ENCODE measurements at places on chromosomes 4 and X. TPM values are rescaled to one million over a fixed set of nuclear protein-coding genes. Genes with fewer than 3 reads are reported as not detected.
A peak's percentile ranks its signal among the peaks of the same experiment; 100 is the strongest.

The RAB41 gene
- not detected for total RNA-seq

The XAGE3 gene
- total RNA-seq = not detected

The COL4A6 gene
- total RNA-seq = 7.4 TPM

The UNC5C gene
- total RNA-seq = 2.0 TPM

DNA sequence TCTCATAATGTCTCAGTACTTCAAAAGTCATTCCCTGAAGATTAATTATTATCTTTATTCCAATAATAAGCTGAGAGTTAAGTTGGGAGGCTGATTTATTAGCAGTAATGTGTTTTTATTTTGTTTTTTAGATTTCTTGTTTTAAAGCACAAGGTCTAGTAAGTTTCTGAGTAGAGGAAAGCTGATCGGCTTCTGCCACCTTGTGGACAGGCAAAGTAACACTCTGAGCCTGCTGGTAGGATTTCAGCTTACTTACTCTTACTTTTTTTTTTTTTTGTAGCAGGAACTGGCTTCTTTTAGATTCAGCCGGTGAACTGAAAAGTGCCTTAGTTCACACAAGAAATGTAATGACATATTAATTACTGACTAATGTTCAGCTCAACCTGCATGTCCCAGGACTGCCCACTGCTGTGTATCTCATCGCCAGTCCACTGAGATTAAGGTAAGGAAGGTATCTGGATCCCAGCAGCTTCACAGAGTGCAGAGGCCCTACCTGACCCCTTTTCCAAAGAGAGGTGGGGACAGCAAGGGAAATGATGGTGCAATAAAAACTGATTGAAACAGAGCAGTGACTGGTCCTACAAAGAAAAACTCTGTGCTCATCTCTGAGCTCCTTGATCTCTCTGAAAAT lies 126.5 kb downstream of the ADGRA3 start:
- DNase-seq = no peak

- peak; percentile 98 for DNase-seq
These were observed at the start of gene SLC9B1 for GRCh38 chr4:103019308-103020124. TSS of gene SLC9B1 (minus strand) at chr4:103019705. CDS start at chr4:102991711, 27,994 bp downstream.

- DNase-seq = no peak
These were observed 63.3 kb downstream of the USP9X start for GRCh38 chrX:41148553-41148952.

- no peak for DNase-seq
These were observed 51.8 kb downstream of the RBPJ start for GRCh38 chr4:26372525-26373172.

DNA sequence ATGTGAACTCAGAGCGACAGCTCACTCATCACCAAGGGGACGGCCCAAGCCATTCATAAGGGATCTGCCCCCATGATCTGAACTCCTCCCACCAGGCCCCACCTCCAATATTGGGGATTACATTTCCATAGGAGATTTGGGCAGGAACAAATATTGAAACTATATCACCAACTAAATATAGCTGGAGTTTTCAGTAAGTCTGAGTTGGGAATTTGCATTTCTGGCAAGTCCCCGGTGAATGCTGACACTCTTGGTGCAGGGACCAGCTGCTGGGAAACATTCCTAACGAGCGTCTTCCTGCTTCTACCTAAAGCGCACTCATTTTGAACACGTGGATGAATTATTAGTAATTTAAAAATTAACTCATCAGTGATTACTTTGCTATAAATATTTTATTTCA lies 13.2 kb downstream of the CLDN34 start:
- DNase-seq = no peak

- no peak for DNase-seq
These were observed 328.0 kb downstream of the NAF1 start for GRCh38 chr4:162838671-162839070.

DNA sequence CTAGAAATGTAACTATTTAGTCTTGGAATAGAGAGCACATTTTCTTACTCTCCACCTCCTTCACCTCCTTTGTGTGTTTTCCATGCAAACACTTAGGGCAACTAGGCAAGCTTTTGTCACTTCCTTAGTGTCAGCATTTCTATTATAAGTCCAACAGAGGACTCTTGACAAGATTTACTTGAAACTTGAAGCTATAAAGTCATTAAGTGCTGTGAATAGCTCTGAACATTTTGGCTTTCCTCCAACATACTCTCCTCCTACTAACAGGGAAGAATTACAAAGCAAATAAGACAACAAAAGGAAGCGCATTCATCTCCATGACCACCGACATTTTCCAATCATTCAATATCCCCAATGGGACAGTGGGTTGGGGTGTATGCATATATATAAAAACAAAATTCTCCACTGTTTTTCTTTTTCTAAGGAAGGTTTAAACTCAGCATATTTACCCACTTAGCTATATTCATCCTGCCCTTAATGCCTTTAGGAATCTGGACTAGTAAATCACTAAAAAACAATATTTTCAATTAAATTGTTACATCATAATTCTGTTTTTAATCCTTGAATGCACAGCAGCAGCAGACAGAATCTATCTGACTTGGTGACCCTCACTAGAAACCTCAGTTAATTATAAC lies 264.6 kb downstream of the SNCA start:
- no peak for DNase-seq

DNA sequence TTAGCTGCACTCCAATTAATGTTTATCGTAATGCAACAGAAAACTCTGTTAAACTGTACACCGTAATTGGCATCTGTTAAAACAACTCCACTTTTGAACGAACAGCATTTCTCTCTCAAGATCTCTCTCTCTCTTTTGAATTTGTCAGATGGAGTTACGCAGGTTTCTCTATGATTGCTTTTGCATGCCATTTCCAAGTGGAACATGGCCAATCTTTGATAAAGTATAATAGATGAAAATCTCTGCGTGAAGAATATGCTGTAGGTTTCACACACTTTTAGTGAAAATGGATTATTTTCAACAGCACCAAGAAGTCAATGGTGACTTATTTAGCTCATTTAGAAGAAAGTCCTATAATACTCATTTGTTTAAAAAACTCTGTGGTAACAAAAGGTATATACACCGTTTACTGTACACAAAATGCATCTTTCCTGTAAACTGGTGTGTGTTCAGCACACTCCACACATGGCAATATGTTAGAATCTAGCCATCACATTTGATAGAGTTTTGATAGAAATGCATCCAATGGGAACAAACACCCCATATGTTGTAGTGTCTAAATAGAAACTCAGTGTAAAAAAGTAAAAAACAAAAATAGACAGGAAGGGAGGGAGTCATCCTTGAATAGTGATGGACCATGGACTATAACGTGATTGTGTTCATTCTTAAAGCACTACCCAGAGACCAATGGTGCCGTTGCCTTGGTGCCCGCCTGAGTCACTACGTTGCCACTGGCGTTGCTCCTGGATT lies 5.8 kb upstream of the FGFBP2 start:
- DNase-seq = no peak

- no peak for DNase-seq
These were observed 2.8 kb downstream of the FIP1L1 start for GRCh38 chr4:53380221-53380620.

- DNase-seq = no peak
These were observed 35.7 kb downstream of the ZNF518B start for GRCh38 chr4:10421344-10422055.

GRCh38 chr4:145435646-145436045 lies 46.0 kb upstream of the SMAD1 start:
- no peak for DNase-seq

DNA sequence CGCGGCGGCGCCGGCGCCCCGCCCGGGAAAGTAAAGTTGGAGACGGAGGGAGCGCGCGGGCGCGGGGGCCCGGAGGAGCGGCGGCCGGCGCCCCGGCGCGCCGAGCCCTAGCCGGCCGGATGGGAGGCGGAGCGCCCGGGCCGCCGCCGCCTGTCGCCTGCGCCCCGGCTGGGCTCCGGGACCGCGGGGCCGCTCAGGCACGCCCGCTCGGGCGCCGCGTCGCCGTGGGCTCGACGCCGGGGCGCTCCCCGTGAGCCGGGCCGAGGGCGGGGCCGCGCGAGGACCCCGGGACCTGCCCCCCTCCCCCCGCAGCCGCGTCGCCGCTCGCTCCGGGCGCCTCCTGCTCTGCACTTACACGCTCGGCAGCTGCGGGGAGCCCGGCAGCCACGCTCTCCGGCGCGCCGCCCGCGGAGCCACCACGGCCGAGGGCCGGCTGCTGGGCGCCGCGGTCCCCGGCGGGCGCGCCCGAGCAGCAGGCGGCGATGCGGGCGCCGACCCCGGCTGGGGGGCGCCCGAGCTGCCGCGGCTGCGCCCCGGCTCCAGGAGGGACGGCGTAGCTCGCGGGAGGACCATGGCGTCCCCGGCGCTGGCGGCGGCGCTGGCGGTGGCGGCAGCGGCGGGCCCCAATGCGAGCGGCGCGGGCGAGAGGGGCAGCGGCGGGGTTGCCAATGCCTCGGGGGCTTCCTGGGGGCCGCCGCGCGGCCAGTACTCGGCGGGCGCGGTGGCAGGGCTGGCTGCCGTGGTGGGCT lies at the start of gene ADRA2C:
ADRA2C (plus strand) TSS at position 350 of the 749 bp plus-strand sequence; CDS start at position 572, 222 bp downstream.
- no peak for DNase-seq

GRCh38 chrX:115098897-115099296 lies 81.5 kb upstream of the IL13RA2 start:
- DNase-seq = no peak

DNA sequence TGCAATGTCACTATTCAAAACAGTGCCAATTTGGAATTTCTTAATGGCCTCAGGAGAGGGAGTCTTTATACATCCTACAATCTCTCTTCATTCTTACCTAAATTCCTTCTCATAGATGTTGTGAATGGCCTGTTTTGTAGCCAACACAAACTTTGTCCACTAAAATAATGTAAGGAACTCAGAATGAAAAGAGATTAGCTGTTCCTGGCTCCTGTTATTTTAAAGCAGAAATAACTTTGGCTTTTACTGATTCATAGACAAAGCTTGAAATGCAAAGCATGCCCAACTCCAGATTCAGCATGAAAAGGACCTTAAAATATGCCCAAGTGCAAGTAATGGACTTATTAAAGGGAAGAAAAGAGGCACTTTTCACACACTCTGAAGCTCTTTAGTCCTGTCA lies 146.0 kb upstream of the GPC4 start:
- no peak for DNase-seq

GRCh38 chr4:98327694-98328093 lies 66.5 kb downstream of the RAP1GDS1 start:
- no peak for DNase-seq

DNA sequence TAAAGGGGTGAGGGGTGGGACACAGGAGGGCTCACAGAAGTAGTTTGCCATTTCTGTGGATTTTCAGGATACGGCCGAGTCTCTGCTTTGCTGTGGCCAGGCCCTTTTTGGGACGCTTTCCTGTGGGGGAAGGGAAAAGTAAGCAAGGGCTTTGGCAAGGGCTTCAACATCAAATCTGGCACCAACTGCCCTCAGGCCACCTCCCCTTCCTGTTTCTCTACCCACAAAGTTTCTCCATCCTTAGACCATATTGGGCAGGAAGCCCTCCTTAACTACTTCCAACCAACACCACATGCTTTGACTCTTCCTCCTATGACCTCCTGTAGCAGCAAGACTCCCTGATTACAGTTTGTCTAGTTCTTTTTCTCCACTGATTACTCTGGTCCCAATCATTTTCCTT lies 105.1 kb downstream of the PHF8 start:
- no peak for DNase-seq

GRCh38 chr4:129014566-129015509 lies 78.5 kb downstream of the SCLT1 start:
- DNase-seq = no peak

DNA sequence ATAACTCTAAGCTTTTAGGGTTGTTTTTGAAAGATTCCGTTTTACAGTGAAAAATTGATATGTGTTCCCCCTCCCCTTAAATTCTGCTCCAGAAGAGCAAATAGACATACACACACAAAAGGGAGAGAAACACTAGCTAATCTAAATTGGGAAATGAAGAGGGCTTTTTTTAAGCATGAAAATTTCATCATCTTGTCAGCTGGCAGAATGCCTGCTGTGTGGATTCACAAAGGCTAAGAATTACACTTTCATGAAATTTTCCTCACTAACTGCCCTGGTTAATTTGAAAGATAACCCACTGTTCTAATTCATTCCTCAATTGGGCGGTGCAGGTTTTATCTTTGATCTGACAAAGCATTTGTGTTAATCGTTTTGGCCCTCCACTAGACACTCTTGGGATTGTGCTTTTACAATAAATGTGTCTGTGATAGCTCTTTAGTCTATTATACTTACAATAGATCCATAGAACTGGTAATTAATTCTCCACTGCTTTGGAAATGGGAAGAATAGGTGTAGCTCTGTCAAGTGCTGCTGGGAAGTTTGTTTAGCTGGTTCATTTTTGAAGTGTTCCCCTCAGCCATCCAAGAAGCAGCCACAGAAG lies 152.9 kb downstream of the POLA1 start:
- DNase-seq = no peak

DNA sequence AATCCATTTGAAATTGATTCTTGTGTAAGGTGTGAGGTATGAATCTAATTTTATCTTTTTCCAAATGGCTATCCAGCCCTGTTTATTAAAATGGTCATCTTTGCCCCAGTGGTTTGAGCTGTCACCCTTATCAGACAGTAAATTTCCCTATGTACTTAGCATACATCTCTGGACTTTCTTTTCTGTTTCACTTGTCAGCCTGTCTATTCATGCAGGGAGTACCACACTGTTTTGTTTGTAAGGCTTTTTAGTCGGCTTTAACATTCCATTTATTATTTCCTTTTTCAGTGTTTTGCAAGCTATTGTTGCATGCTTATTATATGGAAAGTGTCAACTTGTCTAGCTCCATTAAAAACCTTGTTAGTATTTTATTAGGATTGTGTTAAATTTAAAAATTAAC lies 155.8 kb downstream of the STAG2 start:
- no peak for DNase-seq

DNA sequence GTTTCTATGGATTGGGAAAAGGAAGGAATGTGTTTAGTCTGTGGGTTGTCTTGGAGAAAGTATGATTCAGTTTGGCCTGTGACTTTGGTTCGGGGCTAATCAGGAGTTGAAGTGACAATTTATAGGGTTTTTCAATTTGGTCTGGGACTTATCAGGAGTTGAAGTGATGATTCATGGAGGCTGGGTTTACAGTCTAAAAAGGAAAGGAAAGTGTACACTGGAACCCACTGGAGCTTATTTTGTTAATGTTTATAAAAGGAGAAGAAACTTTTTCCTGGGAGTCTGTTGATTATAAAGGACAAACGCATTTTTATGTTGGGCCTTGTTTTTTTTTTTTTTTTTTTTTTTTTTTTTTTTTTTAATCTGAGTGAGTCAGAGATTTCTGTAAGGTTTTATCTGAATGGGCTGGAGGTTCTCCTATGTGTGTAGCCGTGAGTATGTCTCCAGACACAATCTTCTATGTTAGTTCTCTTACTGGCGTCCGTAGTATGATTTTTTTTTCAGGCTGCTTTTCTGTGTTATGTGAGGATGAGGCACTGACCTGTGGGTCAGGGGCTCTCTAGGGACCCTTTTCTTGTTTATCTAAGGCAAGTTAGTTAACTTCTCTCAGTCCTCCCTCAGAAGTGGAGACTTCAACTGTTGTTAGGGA lies 33.0 kb upstream of the RAB9B start:
- no peak for DNase-seq

- no peak for DNase-seq
These were observed 2.4 kb downstream of the TFDP3 start for GRCh38 chrX:133215747-133216146.

DNA sequence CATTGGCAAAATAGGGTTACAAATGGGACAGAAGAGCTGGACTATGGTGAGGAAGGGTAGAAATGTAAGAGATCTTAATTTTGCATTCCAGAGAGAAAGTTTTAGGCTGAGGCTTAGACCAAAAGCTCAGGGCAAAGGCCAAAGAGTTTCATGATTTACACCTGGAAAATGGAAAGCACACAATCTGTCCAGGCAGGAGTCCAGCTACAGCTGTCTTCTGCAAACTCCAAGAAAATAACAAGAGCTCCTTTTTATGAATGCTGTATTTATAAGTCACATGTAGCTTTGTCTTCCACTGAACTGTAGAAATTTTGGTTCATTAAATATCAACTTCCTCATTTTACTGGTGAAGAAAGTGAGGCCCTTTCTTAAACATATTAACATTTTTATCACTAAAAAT lies 288.0 kb upstream of the ATOH1 start:
- no peak for DNase-seq
